ENCODE measurements at places on chromosomes 7 and 10. TPM values are rescaled to one million over a fixed set of nuclear protein-coding genes. Genes with fewer than 3 reads are reported as not detected.

RBP4 gene
- not detected for total RNA-seq

GRCh38 chr7:29328045-29328444 is 133.5 kb downstream of the CHN2 start:
- H3K4me1 ChIP-seq, result peaks cover 6% of the 10 kb centered on the region
- no peaks in the 10 kb centered on the region for H3K27me3 ChIP-seq
- H3K4me3 ChIP-seq, result no peak overlapping the region
- no peaks in the 10 kb centered on the region for H3K36me3 ChIP-seq
- no peak for DNase-seq

ANAPC16 gene
- total RNA-seq, result 66.6 TPM

DNA sequence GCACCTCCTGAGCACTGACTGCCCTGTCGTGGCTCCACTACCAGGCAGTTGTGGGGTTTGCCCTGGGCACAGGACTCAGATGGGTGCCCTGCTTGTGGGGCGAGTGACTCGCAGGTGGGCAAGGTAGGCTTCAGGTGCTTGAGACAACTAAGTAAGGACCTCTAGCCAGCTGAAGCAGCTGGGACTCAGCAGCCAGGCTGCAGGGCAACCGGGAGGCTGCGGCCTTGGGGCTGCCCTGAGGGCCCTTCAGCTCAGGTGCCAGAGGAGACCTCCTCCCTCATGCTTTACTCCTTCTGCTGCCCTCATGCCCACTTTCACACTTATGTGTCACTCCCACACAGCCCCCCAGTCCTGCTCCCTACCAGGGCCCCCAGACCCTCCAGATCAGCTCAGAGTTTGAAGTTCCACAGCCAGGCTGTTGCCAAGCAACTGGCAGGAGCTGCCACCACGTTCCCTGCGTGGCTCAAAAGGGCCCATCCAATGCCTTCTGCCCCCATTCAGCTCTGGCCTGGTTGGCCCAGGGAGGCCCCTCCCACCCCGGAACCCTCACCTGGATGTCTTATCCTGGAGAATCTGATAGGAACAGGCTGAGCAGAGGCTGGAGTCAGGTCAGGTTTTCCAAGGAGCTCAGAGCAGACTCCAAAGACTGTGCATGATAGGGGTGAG is 10.0 kb downstream of the TLX1 start:
- no peaks in the 10 kb centered on the region for H3K4me1 ChIP-seq
- H3K4me3 ChIP-seq, result no peak overlapping the region
- no peak overlapping the region for H3K27ac ChIP-seq
- DNase-seq, result no peak
- H3K36me3 ChIP-seq, result no peaks in the 10 kb centered on the region
- peaks cover 99% of the 10 kb centered on the region for H3K27me3 ChIP-seq

- DNase-seq, result no peak
- no peak overlapping the region for H3K27ac ChIP-seq
- H3K4me3 ChIP-seq, result peak overlapping the region; percentile 96
- no peaks in the 10 kb centered on the region for H3K27me3 ChIP-seq
Observed at GRCh38 chr10:92593619-92594588, 974 bp downstream of the KIF11 start.

DNA sequence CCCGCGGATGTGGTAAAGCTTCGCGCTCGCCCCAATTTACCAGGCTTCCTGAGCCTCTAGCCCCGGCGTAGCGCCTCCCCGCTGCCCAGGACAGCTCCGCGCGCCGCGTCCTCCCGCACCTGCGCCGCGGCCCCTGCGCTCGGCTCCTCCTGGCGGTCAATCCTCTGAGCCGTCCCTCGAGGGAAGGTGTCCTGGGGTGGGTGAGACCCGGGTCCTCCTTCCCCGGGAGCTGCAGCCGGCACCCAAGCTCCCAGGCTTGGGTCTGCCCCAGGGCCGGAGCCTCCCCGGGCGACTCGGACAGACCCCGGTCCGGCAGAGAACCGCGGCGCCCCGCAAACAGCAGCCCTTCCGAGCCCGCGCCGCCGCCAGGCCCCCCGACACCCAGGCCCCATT is 512 bp downstream of the OSBPL3 start:
- peaks cover 8% of the 10 kb centered on the region for H3K36me3 ChIP-seq
- H3K4me1 ChIP-seq, result peaks cover 3% of the 10 kb centered on the region
- no peak overlapping the region for H3K27ac ChIP-seq
- peaks cover 13% of the 10 kb centered on the region for H3K27me3 ChIP-seq

DNA sequence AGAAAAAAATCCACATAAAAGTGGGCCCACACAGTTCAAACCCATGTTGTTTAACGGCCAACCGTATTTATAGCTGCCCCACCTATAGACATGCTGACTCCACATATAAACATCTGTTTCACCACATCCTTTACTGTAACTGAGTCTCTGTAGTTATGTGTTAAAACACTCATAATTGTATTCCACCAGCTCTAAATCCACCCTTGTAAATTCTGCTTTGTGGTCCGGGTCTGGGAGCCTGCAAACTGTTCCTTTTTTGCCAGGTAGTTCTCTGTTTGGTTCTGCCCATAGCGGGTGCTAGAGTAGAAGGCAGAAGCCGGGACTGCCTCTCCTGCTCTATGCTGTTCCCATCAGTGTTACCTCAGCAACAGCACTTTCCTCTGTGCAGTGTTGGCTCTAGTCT is 20.2 kb upstream of the FHIP2A start:
- DNase-seq, result no peak
- H3K27me3 ChIP-seq, result no peaks in the 10 kb centered on the region
- no peak overlapping the region for H3K4me3 ChIP-seq
- no peaks in the 10 kb centered on the region for H3K4me1 ChIP-seq

DNA sequence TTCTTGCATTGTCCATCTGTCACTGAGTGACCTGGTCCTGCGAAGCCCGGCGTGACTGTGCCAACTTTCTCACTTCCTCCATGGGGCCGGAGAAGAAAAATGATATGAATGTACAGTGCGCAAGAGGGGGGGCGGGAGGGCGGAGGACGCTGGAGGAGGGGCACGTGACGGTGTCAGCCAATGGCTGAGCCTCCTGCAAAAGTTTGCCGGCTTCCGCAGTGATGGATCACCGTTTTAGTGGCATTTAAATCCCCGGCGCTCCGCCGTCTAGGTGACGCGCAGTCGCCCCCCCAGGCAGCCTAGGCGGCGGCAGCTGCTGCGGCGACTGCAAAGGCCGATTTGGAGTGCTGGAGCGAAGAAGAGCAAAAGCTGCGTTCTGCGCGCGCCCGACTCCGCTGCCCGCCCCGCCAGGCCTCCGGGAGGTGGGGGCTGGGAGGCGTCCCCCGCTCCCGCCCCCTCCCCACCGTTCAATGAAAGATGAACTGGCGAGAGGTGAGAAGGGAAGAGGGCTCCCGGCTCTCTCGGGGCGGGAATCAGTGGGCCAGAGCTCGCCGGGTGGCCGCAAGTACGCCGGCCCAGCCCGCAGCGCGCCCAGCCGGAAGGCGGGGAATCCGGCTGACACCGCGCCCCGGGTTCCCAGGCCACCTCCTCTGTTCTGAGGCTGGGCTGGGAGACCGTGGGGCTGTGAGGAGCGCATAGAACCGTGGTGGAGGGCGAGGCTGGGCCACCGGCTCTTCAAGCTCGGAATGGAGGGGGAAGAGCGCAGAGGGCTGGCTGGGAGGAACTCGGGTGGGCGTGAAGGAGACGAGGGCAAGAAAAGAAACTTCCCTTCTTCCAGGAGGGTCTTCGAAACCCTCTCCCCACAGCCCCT is at the start of gene HOXA1:
Gene HOXA1 (minus strand): TSS at position 104 of the 871 bp plus-strand sequence. CDS start 88 bp downstream, at position 16.
- peaks cover 5% of the 10 kb centered on the region for H3K4me1 ChIP-seq
- peak within 1 kb of the TSS; percentile 61 for H3K4me3 ChIP-seq
- DNase-seq, result peak; percentile 89
- H3K36me3 ChIP-seq, result no peaks in the 10 kb centered on the region
- peaks cover 88% of the 10 kb centered on the region for H3K27me3 ChIP-seq

DNA sequence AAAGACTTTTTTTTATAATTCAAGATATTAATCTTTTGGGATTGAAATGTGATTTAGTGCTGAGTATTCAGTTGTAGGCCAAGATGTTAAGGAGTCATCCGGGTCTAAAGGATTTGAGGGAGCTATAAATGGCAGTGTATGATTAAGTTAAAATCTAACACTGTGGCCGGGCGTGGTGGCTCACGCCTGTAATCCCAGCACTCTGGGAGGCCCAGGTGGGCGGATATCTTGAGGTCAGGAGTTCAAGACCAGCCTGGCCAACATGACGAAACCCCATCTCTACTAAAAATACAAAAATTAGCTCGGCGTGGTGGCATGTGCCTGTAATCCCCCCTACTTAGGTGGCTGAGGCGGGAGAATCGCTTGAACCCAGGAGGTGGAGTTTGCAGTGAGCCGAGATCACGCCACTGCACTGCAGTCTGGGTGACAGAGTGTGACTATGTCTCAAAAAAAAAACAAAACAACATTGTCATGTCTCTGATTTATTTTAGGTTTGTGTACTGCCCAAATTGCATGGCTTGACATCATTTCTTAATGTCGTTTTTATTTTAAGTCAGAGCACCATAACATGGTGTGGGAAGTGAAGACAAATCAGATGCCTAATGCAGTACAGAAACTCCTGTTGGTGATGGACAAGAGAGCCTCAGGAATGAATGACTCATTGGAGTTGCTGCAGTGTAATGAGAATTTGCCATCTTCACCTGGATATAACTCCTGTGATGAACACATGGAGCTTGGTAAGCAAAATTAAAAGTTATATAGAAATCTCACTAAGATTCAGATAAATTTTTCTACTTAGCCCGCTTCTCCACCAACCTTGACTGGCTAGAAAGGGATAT is 10.7 kb downstream of the HBP1 start:
- no peak for DNase-seq
- no peak overlapping the region for H3K27ac ChIP-seq
- no peak overlapping the region for H3K4me3 ChIP-seq
- peaks cover 34% of the 10 kb centered on the region for H3K36me3 ChIP-seq

- no peaks in the 10 kb centered on the region for H3K4me1 ChIP-seq
- no peak for DNase-seq
- no peak overlapping the region for H3K27ac ChIP-seq
- H3K4me3 ChIP-seq, result no peak overlapping the region
- H3K27me3 ChIP-seq, result no peaks in the 10 kb centered on the region
Observed at GRCh38 chr10:78726171-78726570, 342.6 kb upstream of the ZMIZ1 start.

DNA sequence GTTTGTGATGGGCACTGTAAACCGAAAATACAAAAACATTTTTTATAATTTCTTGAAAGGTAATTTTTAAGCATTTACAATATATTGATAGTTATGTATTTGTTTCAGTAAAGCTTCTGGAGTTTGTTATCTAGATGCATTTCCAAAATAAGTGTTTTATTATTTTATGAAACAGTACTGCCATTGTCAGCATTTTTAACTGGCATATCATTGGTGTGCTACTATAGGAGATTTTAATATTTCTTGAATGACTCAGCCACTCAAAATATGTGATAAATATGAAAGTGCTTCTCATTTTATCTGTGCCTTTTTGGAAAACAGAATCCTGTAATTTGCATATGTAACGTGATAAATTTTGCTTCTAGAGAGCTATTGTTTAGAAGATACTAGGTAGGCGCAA is 97.9 kb downstream of the ANKIB1 start:
- no peak overlapping the region for H3K4me3 ChIP-seq
- H3K27ac ChIP-seq, result no peak overlapping the region
- peaks cover 7% of the 10 kb centered on the region for H3K36me3 ChIP-seq
- H3K4me1 ChIP-seq, result no peaks in the 10 kb centered on the region

DNA sequence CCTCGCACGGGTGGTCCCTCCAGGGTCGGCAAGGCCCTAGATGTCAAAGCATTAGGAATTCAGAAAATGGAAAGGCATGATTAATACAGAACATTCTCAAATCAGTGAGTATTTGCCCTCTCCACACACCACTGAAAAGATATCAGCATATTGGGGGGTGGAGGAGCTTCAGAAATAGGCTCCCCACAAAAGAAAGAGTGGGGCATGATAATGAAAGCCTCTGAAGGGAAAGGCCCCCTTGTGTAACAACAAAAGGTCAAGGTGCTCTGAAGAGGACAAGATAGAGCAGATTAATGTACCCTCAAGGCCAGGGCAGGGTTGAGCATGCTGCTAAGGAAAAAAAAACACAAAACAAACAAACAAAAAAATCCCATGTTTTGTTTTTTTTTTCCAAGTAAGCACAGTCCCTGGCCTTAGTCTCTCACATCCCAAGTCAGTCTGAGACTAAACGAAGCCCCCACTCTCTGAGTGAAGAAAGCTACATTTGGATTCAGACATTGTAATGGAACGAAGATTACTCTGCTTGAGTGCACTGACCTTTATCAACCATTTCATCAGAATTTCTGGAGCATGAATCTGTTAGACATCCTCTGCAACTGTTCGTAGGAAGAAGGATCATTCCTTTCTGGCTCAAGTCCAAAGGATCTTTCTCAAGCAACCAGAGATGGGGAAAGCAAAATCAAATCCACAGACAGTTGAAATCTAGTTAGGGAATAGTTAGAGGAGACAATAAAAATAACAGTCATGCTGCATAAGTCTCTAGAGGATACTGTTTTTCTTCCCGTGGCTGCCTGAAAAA is 27.4 kb upstream of the DGKI start:
- no peak for DNase-seq
- H3K4me1 ChIP-seq, result peaks cover 14% of the 10 kb centered on the region
- H3K27ac ChIP-seq, result no peak overlapping the region
- no peak overlapping the region for H3K4me3 ChIP-seq

PRKG1 gene
- total RNA-seq, result 10.4 TPM

GRCh38 chr10:28241741-28242399 is 61.0 kb downstream of the MPP7 start:
- H3K4me1 ChIP-seq, result no peaks in the 10 kb centered on the region
- H3K27me3 ChIP-seq, result no peaks in the 10 kb centered on the region
- H3K36me3 ChIP-seq, result no peaks in the 10 kb centered on the region
- no peak for DNase-seq
- no peak overlapping the region for H3K27ac ChIP-seq

DNA sequence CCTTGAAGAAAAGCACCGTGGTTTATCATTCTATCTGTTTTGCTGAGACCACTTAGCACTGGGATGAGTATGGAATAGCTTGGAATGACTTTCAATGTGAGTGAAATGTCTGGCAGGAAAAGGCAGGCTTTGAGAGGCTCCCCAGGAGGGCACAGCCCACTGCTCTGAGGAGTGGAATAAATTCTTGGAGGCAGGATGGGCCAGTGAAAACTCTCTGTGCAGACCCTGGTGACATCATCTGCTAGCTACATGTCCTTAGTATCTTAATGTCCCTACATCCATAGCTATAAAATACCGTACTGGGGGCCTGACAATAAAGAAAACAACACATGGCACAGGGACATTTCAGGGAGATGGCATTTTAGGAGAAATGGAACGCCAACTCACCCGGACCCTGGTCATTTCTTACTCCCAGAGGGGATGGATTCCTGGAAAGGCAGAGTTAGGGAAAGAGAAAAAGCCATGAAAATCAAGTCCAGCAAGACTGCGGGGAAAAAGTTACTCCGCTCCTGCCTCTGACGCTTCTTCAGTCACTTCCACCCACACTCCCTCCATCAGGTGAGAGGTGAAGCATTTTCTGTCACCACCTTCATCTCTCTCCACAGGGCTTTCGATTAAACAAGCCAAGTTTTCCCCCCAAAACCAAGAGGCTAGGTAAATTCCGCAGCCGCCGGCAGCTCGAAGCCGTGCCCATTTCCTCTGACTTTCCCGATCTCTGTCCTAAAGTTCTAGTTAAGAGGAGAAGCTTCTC is 991 bp downstream of the ZNF239 start:
- no peak for DNase-seq
- H3K36me3 ChIP-seq, result peaks cover 23% of the 10 kb centered on the region
- peak overlapping the region; percentile 88 for H3K4me3 ChIP-seq
- no peaks in the 10 kb centered on the region for H3K4me1 ChIP-seq
- H3K27me3 ChIP-seq, result peaks cover 6% of the 10 kb centered on the region

C10orf105 gene
- total RNA-seq, result 0.26 TPM

Measured in H9 (cell line).